ENCODE measurements at places on chromosomes 12 and 14.

GRCh38 chr12:72610342-72610741 is 338.2 kb downstream of the TRHDE start:
- DNase-seq, result no peak

DNA sequence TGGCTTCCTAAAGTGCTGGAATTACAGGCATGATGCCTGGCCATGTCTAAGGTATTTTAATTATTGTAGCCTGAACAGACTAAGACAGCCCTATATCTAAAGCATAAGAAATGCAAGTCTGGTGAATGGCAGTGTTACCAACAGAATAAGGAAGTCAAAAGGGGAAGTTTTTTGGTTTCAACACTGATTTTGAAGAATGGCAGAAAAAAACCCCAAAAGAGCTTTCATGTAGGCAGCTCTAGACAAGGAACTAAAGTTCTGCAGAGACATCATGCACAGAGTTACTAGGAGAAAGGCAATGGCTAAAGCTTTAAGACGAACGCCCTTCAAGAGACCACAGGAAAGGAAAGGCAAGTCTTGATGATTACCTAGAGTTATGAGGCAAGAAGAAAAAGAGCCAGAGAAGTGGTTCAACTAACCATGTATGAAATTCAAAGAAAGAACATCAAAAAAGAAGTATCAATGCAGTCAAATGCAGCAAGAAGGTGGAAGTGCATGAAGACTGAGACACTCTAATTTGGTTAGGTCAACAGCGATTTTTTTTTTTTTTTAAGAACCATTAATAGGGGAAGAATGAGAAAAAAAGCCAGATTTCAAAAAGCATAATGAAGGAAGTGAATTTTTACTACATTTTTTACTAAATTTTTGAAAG is 50.8 kb downstream of the RPS6KA5 start:
- no peak for DNase-seq

GRCh38 chr12:132106921-132107320 is 37.2 kb downstream of the DDX51 start:
- DNase-seq, result peak; percentile 71

GRCh38 chr12:110917467-110917866 is 2.9 kb downstream of the MYL2 start:
- peak; percentile 86 for DNase-seq

GRCh38 chr12:78407722-78408121 is 456.9 kb upstream of the SYT1 start:
- no peak for DNase-seq

DNA sequence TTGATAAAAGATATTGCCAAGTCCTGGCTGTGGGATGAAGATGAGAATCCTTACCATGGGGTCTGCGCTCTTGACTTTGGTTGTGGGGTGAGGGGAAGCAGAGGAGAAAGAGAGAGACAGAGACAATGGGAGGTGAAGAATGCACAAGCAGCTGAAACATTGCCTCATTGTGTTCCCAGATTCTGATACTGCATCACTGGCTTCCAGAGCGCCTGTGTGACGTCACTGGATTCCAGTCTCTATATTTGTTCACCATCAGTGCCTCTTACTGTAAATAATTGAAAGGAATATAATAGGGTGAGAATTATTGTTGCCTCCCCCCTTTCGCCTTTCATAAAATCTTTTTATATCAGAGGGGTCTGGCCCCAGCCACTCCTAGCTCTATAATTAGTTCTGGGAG is 188.9 kb upstream of the NTF3 start:
- no peak for DNase-seq

DNA sequence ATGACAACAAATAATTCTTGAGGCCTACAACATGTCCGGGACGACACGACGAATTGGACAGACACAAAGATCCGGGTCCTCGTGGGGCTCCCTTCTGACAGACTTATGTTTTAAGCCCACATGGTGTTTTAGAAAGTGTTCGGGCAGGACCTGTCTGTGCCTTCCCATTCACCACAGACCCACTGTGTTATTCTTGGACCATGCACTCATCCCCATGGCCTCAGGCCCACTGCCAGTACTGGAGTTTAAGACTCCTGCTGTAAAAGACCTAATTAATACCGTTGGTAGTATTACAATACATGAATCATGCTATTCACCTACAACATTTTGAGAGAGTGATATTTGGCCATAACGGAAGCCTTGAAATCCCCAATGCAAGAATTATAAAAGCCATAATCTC is 20.0 kb downstream of the SLC15A4 start:
- no peak for DNase-seq

GRCh38 chr12:123395236-123395635 is 11.3 kb downstream of the KMT5A start:
- no peak for DNase-seq

GRCh38 chr12:2960390-2960956 is 1.3 kb downstream of the TEAD4 start:
- no peak for DNase-seq

DNA sequence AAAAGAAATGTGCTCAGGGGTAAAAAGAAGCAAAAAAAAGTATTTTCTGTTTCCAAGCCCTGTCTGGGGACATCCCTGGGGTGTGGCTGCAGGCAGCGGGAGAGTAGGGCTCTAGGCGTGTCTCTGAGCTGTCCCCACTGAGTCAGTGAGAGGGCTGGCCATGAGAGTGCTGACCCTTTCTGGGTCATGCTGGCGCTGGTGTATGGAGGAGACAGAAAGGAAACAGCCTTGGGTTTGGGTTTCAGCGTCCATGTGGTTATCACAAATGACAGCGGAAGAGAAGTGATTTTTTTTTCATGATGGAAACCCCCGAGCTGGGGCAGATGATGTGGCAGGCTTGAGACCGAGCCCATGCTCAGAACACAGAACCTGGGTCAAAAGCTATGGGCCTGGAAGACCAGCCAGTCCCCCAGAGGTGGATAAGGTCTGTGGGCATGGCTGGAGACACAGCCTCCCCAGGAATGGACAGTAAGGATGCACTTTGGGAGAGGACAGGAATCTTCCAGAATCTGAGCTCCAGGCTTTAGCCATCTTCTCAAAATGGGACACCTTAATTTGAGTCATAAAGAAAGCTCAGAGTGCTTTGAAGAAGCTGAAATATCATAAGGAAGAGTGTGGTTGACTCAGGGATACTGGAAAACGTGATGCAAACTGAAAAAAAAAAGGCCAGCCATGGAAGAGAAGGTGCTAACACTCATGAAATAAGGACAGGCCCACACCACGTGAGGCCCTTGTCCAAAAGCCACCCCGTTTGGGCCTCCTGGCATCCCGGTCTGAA is 36.2 kb downstream of the SYNE3 start:
- DNase-seq, result no peak

GRCh38 chr12:125255935-125256633 is 190.8 kb downstream of the AACS start:
- DNase-seq, result no peak

DNA sequence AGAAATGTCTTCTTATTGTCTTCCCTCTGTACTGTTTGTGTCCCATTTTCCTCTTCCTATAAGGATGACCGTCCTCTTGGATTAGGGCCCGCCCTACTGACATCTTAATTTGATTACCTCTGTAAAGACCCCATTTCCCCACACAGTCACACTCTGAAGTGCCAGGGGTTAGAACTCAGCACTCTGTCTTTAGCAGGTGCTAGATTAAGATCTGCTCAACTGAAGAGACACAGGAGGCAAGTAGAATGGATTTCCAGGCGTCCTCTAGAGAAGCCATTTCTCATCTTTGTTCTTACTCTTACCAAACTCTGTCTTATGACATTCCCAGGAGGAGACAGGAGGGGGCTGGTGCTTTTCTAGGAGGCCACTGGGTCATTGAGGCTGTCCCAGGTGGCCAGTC is 50.8 kb downstream of the VCPKMT start:
- DNase-seq, result no peak

DNA sequence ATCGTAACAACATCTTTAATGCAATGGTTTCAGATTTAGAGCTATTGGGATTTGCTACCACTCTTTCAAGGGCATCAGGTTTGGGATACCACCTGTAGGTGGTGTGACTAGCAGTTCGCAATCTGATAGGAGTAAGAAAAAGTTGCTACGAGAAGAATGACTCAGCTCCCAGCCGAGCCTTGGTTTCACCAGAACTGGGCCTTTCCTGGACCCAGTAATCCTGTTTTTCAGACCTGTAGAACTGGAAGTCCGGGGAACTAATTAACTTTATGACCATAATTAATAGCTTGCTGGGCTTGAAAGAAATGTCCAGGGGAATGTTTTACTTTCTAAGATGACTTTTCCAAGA is 770 bp downstream of the ABHD4 start:
- no peak for DNase-seq

DNA sequence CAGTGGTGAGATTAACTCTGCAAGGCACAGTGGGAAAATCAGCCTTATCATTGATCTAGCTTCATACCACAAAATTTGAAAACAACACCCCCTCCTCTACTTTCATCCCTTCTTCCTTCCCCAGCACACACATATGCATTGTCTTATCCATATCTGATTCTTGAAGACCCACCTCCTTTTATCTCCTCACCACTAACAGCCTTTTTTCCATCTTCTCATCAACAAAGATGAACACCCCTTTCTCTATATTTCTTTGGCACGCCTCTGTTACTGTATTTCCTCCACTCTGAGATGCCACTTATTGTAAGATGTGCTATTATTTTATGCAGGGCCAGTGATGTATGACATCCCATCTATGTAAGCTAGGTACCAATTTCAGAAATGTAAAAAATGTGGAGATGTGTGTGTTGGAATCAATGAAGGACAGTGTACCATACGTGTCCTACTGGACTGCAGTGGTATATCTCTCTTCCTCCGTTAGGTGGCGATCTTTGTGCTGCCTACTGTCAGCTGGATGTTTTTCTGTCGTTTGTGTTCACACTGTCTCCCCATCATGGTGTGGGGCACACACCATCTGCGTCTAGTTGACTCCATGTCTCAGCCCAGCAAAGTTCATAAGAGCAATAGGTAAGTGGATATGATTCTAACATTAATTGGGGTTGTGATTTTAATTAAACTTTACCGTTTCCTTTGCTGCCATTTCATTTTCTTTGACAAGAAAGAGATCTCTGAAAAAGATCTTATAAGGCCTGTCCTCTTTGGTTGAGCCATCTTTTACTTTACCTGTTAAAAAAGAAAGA is 24.0 kb downstream of the CCDC38 start:
- no peak for DNase-seq

DNA sequence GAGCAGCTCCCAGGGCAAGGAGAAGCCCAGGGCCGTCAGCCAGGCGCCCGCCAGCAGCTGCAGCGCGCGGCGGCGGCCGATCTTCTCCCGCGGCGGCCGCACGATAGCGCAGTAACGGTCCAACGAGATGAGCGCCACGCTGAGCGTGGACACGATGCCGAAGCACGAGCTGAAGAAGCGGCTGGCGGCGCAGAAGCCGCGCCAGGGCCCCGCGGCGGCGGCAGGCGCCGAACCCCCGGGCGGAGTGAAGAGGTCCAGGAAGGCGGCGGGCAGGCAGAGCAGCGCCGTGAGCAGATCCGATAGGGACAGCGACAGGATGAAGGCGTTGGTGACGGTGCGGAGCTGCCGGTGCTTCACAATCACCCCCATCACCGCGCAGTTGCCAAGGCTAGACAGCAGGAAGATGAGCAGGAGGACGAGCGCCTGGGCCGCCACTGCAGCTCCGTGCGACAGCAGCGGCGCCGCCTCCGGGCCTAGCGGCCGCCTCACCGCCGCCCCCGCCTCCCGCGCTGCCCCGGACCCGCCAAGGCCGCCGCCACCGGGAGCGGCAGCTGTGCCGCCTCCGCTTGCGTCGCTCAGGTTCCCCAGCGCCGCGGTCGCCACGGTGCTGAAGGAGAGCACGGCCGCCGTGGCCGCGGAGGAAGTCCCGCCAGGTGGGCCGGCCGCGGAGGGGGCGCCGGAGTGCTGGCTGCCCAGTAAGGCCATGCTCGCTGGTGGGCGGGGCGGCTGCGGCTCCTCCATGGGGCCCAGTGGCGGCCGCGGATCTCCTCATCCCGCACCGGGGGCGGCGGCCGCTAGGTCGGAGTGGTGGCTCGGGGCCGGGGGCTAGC is 479 bp downstream of the GPR135 start:
- DNase-seq, result no peak

GRCh38 chr12:108571609-108572165 is 9.3 kb downstream of the ISCU start:
- DNase-seq, result no peak

DNA sequence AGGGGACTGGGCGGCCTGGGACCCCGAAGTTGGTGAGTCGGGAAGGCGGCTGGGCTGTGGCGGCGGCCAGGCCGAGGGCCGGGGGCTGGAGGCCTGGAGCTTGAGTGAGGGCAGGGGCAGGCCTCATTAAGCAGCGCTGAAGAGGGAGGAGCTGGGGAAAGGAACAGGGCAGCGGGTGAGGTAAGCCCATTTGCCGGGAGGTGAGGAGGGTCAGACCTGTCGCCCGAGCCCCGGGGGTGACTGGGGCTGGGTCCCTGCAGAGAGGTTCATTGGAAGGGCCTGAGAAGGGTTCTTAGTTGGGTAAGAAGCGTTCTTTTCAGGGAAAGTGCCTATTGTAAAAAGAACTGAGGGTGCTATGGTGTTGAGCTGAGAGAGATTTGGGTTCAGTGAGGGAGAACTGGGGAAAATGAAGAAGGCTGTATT is 441 bp downstream of the RAB5B start:
- DNase-seq, result no peak

Data from HS-5 (cell line).